Cardiac septum (tissue), 1 donor: ENCODE measurements at places on chromosomes 2 and 18.

GRCh38 chr2:168208652-168209051 is 38.7 kb downstream of the STK39 start:
- no peak for DNase-seq

DNA sequence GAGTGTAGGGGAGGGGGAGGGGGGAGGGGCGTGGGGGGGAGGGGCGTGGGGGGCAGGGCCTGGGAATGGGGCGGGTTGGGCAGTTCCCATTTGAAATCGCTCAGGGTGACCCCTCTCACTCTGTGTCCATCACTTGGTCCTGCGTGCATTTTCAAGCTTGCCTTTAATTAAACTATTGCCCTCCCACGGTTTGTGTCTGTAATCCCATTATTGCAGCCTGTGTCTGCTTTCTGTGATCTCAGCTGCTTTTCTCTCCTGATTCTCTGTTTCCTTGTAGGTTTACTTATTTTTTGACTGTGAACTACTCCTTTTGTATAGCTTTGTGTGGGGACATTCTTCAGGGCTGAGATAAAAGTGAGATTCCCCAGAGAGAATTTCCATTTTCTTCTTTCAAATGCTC is 1.3 kb downstream of the DCDC2C start:
- no peak for DNase-seq

- DNase-seq = no peak
Observed at GRCh38 chr2:58027029-58027428, 19.6 kb upstream of the VRK2 start.

DNA sequence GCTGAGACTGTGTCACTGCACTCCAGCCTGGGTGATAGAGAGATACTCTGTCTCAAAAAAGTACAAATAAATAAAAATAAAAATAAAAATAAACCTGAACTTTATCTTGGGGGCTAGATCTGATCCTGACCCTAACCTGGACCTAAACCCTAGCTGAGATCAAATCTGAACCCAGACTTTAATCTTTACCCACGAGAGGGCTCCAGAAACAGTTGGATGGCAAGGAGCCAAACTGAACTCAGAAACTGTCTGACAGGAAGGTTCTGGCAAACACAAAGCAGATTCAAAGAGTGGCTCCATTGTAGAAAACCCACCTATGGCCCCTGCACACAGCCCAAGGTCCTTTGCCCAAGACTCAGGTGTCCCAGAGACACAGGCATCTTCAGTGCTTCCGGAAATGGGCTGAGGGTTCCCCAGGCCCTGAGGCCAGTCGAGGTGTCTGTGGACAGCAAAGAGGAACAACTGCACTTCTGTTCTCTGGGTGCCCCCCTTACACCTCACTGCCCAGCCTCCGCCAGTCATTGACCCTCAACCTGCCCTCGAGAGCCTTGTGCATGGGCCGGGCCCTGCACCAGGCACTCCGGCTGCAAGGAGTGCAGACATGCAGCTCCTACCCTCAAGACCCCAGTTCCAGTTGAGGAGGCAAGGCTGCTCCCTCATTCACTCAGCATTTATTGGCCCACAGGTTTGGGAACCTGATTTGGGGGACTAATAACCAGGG is 95.2 kb downstream of the TFCP2L1 start:
- DNase-seq = no peak

DNA sequence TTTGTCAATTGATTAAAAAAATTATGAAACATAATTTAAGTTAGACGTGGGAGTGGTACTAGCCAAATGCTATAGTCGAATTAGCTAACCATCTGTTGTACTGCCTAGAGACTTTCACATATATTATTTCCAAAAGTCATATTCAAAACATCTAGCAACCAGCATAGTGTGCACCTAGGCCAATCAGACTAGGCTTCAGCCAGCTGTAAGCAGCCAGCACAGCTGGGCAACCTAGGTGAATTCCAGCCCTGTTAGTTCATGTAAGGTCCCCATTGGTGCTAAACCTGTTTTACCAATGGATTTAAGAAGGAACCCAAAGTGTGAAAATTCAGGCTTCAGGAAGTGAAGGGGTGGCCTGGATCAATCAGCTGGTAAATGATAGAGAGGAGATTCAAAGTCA is 144.3 kb downstream of the BCL2 start:
- no peak for DNase-seq

- DNase-seq = no peak
Observed at GRCh38 chr2:108616318-108616717, 82.0 kb downstream of the LIMS1 start.

DNA sequence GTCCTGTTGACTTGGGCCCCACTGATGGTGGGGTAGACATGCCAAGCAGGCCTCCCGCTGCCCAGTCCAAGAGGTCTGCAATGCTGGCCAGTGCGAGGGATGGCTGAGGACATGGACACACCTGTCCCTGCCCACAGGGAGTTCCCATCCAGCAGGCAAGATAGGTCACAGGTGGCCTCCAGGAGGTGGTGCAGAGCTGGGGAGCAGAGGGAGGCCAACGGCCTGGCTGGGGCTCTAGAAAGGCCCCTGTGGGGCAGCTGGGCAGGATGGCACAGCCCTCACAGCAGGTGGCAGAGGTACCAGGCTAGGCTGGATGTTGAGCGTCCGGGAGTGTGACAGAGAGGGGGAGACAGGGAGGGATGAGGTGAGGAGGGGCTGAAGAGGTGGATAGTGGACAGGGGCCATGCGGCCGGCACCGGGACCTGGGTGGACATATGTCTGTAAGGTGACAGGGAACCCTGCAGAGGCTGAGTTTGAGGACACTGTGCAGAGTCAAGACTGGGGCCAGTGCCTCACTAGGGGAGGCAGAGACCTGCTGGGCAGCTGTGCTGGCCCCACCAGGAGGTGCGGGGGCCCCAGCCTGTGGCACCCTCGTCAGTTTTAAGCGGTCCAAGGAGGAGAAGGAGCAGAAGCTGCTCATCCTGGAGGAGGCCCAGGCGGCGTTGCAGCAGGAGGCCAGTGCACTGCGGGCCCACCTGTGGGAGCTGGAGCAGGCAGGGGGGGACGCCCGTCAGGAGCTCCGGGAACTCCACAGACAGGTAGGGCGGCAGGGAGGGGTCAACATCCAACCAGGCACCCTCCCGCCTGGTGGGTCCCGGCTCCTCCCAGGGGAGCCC is 34.3 kb upstream of the SNED1 start:
- DNase-seq = peak; percentile 70

- DNase-seq = no peak
Observed at GRCh38 chr2:233081731-233082221, 21.6 kb downstream of the INPP5D start.

DNA sequence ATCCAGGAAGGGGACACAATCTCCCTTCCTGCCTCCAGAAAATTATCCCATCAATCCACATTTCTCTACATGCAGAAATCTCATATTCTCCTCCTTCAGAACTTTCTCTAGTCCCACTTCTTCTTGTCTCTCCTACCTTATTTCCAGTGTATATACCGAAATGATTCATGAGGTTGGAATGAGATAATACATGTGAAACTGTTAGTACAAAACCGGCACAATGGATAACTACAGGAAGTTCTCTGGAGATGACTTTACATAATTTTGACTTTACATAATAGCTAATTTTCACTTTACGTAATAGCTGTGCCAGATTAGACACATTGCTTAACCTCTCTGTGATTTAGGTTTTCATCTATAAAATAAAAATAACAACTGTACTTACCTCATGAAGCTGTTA is 801.3 kb downstream of the ERBB4 start:
- no peak for DNase-seq

GRCh38 chr2:104385743-104386142 is 468.2 kb upstream of the POU3F3 start:
- no peak for DNase-seq

GRCh38 chr2:114025030-114025429 is 135.1 kb downstream of the ACTR3 start:
- no peak for DNase-seq

DNA sequence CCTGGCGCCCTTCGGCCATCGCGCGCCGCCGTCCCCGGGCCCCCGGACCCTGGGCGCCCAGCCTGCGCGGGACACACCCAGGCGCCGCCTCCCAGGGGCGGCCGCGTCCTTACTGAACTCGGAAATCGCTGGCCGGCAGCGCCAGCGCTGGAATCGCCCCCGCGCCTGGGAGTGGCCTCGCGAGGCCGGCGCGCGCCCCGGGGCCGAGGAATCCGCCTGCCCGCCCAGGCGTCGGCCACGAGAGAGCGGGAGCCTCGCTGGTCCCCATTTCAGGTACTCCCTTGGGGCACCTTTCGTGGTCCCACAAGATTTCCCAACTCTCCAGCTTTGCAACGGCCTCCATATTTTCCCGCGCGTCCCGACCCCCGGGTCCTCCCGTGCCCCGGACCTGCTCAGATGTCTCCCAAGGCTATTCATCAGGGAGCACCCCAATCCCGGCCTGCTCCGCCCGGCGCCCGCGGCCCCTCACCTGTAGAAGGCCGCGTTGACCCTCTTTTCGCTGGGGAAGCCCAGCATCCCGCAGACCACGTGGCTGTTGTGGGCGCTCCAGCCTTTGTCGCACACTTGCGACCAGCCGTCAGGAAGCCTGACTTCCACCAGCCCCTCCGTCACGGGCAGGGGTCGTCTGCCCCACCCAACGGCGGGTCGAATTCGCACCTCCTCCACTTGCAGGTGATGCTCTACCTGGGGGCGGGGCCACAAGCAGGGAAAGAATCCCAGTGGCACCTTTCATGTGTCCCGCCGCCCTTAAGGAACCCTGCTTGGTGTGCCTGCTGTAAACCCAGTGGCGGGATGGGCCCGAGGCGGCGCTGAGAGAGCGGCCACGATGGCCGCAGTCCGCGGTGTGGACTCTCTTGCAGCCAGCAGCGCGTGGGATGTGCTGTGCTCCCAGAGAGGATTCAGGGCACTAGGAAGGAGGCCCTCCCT is 4.6 kb downstream of the LOXL3 start:
- DNase-seq = peak; percentile 84

GRCh38 chr2:238938003-238938400 is 90.1 kb downstream of the TWIST2 start:
- DNase-seq = no peak

DNA sequence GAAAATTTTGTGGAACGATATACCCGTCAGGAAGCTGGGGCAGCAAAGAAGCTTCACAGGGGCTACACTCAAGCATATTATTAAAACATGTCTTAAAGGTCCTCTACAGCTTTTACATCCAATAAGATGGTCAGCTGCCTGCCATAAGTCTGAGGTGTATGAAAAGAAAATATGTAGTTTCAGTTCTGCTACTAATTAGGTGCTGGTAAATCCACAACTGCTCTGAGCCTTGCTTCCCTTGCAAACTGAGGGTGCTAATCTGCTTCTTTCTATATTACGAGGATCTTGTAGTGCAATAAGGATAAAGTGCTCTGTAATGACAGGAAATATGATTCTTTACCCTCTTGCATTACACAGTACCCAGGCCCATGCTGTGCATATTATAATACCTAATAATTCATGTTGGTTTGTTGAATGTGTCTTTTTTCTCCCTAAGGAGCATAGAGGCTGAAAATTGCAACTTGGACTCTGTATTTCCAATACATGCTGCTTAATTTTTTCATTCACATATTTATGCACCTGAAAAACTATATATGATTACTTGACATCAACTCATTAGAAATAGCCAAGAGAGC is 14.5 kb upstream of the SLC8A1 start:
- no peak for DNase-seq

DNA sequence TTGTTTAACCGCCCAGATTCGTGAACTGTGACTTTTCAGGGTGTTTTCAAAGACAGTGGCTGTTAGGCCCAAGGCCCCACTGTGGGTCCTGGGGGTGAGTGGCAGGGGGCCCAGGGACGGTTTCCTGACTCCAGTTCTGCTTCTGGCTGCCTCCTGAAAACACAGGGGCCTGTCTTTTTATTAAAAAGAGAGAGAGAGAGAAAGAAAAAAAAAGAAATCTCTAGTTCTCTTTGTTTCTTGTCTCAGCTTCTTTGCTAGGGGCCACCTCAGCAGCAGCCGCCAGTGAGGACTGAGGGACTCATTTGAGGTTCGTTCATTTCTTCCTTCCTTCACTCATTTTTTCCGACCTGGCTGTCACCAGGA is 15.4 kb upstream of the E2F6 start:
- DNase-seq = no peak

- DNase-seq = no peak
Observed at GRCh38 chr2:150425121-150425955, 62.1 kb downstream of the RND3 start.

GRCh38 chr2:135255208-135255607 is 203.1 kb downstream of the RAB3GAP1 start:
- DNase-seq = no peak

- no peak for DNase-seq
Observed at GRCh38 chr2:58970365-58970764, 729.2 kb upstream of the FANCL start.

DNA sequence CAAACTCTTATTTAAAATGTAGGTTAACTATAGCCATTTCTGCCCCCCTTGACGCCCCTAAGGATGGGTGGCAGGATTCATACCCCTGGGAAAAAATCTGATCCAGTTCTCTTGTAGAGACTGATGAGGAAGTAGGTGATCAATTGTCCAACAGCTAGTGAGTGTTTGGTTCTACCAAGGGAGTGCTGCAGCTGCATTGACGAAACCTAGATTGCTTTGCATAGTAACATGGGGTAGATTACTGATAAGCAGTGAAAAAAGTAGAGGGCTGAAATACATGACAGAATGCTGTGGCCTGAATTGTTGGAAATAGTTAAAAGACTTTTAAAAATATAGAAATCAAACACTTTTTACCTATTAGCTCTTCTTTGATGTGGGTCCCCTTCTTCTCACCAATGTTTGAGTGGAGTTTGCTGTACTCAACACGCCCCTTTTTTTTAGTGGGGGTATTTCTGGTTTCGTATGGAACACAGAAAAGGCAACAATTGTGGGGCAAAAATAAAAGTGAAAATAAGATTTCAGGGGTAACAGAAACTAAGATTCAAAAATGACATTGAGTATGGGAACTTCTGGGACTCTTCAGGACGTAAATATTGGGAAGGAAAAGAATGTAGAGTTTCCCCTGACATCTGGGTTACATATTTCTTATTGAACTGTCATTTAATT is 66.2 kb downstream of the MAIP1 start:
- no peak for DNase-seq

- DNase-seq = no peak
Observed at GRCh38 chr2:105796131-105796638, 51.5 kb downstream of the NCK2 start.

- DNase-seq = no peak
Observed at GRCh38 chr2:162734866-162735265, 103.7 kb downstream of the KCNH7 start.

GRCh38 chr2:182506606-182507005 is 79.8 kb upstream of the PDE1A start:
- DNase-seq = no peak

DNA sequence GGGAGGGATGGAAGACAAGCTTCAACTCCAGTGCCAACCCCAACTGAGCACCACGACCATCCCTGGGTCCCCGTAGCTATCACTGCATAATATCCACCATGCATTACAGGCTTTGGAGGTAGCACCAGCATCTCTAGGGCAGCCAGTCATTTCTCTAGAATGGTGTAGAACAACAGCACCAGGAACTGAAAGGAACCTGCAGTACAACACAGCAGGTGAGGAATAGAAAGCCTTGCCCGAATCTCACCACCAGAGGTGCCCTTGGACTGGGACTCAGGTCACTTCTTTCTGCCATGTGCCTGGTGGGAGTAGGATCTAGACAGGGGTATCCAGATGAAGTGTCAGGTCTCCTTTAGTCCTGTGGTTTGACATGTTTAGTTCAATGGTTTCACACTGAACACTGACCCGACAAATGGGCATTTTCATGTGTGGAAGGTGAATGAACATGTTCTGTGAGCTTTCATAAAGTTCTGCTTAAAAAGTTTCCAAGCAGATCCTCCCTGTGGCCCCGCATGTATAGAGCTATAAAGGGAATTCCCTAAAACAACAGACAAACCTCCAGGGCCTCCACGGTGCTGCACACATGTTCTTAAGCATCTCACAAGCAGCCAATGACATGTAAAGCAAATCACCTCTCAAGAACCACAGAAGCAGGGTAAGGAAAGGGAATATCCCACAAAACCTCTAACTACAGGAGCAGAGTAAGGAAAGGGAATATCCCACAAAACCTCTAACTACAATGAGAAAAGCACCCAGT is 208.3 kb downstream of the AFF3 start:
- DNase-seq = no peak
